ENCODE measurements at places on chromosomes 7 and 10.

DNA sequence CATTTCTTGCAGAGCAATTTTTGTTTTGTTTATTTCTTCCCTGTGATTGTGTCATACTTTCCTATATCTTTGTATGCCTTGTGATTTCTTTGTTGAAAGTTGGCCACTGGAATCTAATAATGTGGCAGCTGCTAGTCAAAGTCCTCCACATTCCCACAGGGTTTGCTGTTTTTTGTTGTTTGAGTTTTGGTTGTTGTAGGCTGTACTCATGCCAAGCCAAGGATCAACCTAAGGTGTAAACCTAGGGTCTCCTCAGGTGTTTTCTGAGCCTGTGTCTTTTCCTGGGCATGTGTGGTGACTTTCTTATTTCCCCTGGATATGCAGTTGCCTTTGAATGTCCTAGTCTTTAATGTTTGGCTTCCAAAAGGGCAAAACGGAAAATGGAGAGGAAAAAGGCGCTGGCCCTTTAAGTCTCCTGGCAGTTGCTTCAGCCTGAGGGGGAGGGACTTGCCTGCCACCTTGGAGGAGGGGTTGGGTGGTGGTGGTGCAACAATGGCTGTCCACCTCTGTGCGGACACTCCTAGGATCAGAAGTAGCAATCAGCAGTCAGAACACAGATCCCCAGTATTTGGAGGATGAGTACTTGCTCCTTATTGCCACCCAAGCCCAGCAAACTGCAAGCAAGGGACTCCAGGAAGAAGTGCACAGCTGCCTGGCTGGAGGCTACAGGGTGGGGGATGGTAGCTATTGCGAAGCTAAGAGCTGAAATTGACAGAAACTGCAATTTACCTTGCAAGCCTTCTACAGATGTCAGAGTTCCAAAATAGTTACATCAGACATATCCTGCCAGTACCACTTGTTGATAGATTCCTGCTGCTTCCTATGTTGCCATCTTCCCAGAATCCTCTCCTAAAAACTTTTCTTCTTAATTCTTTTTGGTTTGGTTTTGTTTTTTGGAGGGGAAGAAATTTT is 5.6 kb upstream of the ZNF518A start:
- DNase-seq = peak; percentile 21

DNA sequence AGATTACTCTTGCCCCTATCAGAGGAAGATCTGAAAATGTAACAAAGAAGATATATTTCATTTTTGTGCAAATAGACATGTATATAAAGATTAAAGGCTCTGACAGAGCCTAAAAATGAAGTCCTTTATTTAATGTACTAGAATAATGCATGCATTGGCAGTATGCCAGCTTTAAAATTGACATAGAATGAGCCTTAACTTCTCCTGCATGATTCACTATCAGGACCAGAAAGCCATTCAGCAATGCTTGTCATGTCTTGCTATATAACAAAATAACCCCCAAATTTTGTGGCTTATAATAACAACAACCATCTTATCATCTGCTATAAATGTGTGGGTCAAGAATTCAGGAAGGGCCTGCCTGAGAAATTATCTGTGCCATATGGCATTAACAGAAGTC is 411.9 kb downstream of the GRM8 start:
- no peak for DNase-seq

DNA sequence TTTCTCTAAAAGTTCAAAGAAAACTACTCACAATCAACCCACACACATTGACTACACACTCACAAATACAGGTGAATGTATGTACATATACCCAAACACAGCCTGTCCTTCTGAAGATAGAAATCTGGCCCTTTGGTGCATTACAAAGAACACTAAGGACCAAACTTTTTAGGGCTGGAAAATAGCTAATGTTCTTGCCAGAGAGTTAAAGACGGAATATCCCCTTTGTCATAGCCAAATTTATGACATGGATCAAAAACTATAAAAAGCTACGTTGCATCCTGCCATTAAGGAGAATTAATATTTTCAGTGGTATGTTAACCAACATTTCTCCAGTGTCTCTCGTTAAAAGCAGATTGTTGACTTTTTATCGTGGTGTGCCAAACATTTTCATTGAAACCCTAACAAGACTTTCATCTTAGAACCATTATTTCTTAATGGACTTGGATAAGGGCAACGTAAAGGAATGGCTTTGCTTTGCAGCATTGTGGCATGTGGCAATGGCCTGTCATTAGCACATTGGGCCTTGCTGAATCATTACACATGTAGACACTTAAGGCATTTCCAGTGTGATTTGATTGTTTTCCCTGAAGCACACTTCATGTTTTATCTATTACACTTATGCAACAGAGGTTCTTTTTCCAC is 150.9 kb upstream of the MEOX2 start:
- no peak for DNase-seq

GRCh38 chr7:45525057-45525456 is 49.1 kb upstream of the ADCY1 start:
- DNase-seq = no peak
